ENCODE measurements at places on chromosomes 2 and 18.

- no peak for DNase-seq
Measured at GRCh38 chr2:21276163-21276562, 152.4 kb downstream of the TDRD15 start.

DNA sequence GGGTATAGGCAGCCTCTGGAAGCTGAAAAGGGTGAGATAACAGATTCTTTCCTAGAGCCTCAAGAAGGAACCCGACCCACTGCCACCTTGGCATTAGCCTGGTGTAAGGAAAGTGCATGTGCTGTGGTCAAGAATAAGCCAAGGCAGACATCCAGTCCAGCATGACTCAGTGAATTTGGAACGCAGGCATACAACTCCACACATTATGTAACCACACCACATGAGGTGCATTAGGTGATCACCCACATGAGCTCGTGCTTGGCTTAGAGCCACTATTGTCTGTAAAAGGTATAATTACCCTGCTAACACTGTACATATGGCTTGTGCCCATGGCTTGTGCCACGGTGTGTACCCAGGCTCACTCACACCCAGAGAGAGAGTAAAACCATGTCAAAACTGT is 583.7 kb upstream of the HNMT start:
- DNase-seq, result no peak

GRCh38 chr2:154696810-154697417 is 1.6 kb upstream of the KCNJ3 start:
- DNase-seq, result no peak

DNA sequence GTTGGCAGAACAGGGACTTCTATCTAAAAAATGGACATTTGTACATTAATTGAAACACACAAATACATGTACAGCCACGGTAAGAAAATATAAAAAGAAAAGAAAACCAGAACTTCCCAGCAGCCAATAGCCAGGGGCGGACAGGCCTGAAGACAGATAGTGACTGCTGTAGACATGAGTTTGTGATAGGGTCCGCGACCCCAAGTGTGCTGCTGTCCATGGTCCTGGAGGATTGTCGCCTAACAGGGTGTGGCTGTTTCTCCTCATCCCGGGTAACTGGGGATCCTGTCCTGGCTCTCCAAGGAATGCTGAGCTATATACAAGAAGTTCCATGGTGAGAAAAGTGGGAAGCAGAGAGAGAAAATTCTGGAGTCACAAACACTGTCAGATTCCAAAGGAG is 266.5 kb upstream of the SALL3 start:
- no peak for DNase-seq

DNA sequence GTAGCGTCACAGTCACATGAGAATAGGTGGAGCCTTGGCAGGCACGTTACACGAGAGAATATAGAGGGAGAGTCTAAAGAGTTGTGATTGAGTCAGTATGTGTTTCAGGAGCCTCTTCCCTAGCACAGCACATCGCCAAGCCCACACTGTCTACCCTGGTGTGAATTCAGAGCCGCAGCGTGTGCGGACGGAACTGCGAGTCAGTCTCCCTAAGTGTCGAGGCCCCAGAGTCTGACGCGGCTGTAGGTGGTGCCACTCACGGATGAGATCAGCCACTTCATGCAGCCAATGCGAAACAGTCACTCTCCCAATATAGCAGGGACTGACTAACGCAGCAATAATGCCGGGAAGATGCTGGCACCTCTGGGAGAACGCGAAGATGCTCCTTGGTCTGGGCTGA is 587.3 kb upstream of the ID2 start:
- no peak for DNase-seq

GRCh38 chr2:145329971-145330370 is 810.1 kb upstream of the ZEB2 start:
- no peak for DNase-seq

DNA sequence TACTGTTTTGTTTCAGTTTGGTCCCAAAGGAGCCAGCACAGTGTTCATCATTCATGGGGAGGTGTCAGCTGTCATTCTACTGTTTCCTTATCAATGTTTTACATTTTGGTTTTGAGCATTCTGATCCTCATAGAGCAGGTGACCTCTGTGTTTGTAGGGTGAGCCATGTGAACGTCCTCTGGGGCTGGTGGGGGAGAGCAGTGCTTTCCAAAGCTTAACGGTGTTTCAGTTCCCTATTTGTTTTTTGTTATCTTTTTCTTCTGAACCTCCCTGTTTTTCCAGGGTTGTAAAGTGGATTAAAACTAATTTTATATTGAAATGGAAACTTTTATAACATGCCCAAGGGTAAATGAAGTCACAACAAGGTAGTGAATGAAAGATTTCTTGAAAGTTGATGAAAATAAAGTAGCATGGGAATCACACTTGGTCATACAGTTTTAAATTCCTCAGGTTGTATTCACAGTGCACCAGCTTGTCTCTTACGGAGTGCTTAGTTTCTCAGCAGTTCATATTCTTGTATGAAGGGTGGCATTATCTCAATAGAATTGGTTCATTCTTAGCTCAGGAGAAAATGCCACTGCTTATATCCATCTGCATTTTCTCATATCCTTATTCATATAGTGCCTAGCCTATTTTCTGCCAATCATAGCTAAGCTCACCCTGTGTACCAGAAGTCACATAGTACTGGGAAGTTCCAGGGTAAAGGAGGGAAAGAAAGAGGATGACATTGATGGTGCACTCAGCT is 54.5 kb downstream of the MAP4K4 start:
- DNase-seq, result no peak

- no peak for DNase-seq
Measured at GRCh38 chr18:58911241-58911640, 46.6 kb downstream of the ZNF532 start.

DNA sequence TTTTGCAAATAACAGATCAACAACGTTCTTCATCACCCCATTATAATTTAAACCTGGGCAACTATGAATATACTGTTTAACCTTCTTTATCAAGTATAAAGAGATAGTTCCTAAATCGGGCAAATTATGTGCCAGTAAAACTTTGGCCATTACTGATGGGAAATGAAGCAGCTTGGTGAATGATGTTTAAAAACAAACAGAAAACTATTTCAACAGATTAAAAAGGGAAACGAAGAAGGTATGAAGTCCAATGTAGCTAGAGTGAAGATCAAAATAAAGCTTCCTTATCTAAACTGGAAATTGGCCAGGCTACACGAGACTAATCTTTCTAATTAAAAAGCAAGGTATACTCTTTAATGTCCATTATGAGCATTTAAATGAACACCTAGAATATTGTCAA is 6.7 kb upstream of the RBBP8 start:
- DNase-seq, result no peak

DNA sequence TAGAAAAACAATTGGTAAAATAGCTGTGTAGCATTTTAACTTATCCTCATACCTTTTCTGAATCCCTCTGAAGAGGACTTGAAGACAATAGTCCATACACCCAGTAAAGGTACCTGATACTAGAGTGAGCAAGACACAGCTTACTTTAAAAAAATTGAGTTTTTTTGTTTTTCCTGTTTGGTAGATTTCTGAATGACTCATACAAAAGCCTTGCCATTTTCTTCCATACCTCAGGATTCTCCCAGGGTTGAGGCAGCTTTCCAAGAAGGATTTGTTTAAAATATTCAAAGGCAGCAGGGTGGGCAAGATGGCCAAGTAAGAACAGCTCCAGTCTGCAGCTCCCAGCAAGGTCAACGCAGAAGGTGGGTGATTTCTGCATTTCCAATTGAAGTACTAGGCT is 551.0 kb upstream of the LRATD1 start:
- DNase-seq, result no peak

DNA sequence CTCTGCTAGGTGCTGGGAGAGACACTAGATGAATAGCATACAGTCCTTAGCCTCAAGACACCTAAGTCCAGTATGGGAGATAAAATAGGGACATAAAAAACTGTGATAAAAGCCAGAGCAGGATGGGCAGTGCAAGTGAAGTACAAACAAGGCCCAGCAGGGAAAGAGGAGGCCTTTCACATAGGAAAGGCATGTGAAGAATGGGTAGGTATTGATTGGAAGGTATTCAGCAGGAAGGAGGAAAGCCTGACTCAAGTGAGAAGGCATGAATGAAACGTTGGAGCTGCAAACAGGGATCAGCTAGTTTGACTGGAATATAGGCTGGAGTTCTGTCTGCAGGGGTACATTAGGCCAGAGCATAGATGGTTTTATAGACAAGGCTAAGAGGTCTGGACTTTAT is 11.0 kb upstream of the CXCR4 start:
- DNase-seq, result no peak

- no peak for DNase-seq
Measured at GRCh38 chr18:8556424-8556823, 52.8 kb upstream of the RAB12 start.

- no peak for DNase-seq
Measured at GRCh38 chr18:68830256-68831045, 32.6 kb downstream of the CCDC102B start.

Measured in activated T-cell treated with anti-CD3 and anti-CD28 coated beads, Interleukin-2, amount 50 U/mL, for 1 hour (primary cell).